ENCODE measurements at places on chromosomes 5 and 9.

DNA sequence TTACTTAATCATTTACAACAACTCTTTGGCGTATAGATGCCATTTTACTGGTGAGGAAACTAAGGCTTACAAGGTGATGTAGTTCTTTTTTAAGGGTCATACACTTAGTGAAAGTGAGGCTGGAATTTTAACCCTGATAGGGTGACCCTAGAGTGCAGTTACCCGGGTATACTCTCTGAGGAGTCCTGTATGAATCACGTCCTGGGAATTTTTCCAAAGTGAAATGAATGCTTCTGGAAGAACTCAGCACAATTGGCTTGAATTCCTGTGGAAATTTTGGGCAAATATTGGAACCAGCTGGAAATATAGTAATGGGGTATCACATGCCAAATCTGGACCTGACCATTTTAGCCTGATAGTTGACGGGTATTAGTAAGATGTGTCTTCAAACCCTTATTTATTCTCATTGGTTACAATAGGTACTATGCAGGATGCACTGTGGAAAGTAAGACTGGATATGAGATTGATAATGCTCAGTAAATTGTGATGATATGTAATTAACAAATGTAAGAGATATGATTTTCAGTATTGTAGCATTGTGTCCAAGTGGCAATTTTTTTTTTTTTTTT lies 14.8 kb downstream of the SUB1 start:
- DNase-seq = no peak

DNA sequence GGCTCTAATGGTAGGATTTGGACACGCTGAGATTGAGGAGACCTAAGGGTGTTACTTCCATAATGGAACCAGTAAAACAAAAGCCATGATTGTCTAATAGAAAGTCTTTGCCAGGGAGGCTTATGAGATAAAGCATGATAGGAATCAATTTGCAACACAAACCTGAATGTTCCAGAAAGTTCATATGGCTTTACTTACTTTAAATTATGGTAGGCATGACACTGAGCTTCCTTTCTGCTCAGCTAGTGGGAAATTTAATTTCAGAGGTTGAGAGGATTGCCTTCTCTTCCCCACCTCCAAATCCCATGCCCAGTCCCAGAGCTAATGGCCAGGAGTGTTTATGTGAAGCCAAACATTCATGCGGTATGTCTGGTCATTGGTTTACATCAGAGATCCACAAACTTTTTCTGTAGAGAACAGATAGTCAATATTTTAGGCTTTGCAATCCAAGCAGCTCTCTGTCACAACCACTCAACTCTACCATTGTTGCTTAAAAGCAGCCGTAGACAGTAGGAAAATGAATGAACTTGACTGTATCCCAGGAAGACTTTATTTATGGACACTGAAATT lies 114.5 kb downstream of the UGCG start:
- no peak for DNase-seq

- no peak for DNase-seq
These were observed 8.7 kb downstream of the HNRNPH1 start for GRCh38 chr5:179614745-179615144.

DNA sequence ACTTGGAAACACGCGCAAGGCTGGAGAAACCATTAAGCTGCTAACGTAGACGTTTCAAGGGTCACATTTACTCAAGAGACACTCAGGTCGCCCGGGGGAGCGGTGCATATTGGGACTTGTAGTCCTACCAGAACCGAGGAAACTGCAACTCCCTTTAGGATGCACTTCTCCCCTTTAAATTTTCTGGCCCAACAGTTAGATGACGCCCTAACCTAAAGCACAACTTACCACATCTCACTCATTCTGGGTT lies 384 bp upstream of the DMXL1 start:
- no peak for DNase-seq

GRCh38 chr5:87278590-87279100 lies 11.0 kb downstream of the RASA1 start:
- no peak for DNase-seq

DNA sequence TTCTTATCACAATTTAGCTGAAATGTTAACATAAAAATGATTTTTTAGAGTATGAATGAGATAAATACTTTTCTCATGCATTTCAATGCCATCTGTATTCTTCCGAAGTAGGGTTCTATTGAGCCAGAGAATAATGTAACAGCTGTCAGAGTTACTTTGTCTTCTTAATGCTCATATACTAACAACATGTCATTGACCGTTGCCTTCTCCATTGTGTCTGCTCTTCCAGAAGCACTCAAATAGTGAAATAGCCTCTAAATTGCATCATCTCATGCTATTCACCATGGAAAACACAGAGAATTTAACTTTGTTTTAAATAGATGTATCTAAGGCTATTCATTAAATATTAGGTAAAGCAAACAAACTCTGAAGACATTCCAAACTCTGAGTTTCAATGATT lies 1875.9 kb upstream of the CDH9 start:
- DNase-seq = no peak

DNA sequence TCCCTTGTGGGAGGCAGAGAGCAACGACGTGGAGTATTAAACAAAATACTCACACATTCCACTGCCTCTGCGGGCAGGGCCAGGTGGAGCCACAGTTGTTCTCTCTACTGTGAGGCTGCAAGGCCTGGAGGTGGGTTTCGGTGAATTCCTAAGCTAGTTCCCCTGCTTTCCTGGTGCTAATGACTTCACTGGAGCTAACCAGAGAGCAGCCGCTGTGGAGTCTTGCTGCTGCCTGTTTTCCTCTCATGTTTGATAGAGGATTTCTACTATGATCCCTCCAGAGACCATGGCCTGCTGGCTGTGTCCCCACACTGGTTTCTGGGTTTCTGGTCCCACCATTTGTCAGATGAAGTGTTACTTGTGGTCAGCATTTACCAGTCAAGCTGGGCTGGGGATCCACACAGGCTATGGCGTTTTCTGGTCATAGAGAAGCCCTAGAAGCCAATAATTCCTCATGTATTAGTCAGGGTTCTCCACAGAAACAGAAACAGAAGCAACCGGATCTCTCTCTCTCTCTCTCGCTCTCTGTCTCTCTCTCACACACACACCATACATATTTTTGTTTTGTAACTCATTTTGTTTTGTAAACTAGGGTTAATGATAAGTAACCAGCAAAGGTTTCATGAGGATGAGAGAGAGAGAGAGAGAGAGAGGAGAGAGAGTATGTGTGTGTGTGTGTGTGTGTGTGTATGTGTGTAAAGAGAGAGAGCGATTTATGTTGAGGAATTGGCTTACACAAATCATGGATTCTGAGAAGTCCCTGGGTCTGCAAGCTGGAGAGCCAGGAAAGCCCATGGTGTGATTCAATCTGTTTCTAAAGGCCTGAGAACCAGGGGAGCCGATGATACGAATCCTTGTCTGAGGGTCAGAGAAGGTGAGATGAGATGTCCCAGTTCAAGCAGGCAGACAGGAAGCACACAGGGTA lies 403.0 kb downstream of the GADD45G start:
- no peak for DNase-seq

DNA sequence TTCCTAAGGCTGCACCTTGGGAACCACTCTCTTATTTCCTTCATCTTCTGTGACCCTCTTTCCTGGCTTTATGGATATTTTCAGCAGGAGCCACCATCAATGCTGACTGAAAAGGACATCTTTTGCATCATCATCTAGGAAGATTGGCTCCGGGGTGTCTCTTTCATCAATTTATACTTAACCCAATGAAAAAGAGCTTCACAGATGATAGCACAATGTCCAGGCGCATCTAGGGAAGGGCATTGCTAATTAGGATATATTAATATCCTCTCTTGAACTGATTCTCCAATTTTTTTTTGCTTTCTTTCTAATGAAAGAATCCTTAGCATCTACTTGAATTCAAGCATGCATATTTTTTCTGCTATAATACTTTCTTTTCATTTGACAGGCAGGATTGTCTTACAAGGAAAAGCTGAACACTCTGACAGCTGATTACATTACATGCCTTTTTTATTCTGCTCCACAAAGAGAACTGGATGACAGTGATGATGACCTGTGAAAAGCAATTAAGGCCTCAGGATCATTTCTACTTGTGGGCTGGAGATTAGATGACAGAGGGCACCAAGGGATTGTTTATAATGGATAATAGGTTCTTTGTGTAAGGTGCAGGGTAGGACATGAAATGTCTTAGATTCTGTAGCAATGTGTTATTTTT lies 60.2 kb downstream of the PCSK1 start:
- no peak for DNase-seq

- DNase-seq = no peak
These were observed 15.3 kb upstream of the GRXCR2 start for GRCh38 chr5:145887976-145888574.

DNA sequence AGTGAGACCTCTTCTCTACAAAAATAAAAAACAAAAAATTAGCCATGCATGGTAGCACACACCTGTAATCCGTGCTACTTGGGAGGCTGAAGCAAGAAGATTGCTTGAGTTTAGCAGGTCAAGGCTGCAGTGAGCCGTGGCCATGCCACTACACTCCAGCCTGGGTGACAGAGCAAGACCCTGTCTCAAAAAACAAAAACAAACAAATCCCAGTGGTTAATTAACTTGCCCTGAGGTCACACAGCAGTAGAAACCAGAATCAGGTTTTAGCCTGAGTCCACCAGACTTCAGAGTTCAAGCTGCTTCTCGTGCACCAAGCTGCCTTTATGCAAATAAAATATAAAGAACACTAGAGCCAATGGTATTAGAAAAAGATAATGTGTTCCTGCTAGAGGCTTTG lies 169.7 kb downstream of the GOLPH3 start:
- DNase-seq = no peak
